ENCODE measurements at places on chromosomes 3 and 15.

DNA sequence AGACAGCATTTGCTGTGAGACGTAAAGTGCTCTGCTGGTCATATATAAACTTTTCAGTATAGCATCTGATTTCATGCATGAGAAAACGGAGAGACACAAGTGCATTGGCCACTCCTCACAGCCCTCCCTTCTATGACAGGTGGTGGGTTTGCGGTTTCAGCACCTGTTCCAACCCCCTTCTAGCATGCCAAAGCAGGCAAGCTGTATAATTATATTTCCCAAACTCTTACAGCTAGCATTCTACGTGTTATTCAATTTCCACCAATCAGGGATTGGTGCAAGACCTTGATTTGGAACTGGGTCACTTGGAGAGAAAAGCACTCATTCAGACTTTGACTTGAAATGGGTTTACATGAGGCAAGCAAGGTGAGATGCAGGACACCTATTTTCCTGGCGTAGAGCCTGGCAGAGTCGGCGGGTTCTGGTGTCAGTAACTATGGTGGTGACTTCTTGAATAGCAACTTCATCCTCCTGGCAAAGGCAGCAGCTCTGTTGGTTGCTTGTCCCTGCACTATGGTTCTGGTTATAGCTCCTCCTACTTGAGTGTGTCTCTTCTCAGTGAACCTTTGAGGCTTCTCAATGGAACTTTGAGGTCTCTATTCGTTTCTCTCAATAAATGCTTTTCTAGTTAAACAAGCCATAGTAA, 356.5 kb downstream of the TBL1XR1 start:
- no peak for DNase-seq

- no peak for DNase-seq
Observed at GRCh38 chr3:36597422-36597821, 166.9 kb downstream of the DCLK3 start.

- DNase-seq = no peak
Observed at GRCh38 chr3:170614214-170614966, 28.5 kb upstream of the SLC7A14 start.

- DNase-seq = no peak
Observed at GRCh38 chr3:191020730-191021396, 158.4 kb upstream of the GMNC start.

- DNase-seq = no peak
Observed at GRCh38 chr3:164832216-164832615, 246.1 kb downstream of the SI start.

DNA sequence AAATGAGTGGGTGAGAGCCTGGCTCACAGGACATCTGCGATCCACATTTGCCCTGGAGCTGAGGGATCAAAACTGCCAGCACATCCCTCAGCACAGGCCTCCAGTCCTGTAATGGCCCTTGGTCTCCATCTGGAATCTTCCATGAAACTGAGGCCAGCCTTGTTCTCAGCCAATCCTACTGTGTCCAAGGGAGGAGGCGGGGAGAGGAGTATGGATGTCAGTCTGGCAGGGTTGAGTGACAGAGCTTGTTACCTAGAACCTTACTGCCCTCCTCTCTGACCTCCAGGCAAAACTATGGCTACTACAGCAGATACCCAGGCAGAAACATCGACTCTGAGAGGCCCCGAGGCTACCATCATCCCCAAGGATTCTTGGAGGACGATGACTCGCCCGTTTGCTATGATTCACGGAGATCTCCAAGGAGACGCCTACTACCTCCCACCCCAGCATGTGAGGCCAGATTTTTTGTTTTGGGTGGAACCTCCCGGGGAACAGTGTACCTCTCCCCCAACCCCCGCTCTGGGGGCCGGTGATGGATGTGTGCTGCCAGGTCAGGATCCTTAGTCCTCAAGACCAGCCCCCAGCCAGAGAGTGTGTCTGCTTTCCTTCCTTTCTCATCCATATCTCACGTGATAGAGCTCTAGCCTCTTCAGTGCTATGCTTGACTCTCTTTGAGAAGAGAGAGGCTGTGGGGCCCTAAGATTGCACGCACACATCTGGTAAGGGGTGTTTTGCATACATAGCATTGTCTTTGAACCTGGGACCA, 41.3 kb downstream of the CHDH start:
- DNase-seq = no peak

GRCh38 chr3:190024912-190025311, 95.8 kb downstream of the P3H2 start:
- DNase-seq = no peak

Data from Right ventricle myocardium superior (tissue), 1 donor.